ENCODE measurements at places on chromosomes 5 and 9.
A peak's percentile ranks its signal among the peaks of the same experiment; 100 is the strongest.

- DNase-seq = no peak
These were observed 184.6 kb upstream of the MAP1B start for GRCh38 chr5:71922584-71923106.

GRCh38 chr5:43780586-43780985 lies 177.6 kb downstream of the NNT start:
- DNase-seq = no peak

DNA sequence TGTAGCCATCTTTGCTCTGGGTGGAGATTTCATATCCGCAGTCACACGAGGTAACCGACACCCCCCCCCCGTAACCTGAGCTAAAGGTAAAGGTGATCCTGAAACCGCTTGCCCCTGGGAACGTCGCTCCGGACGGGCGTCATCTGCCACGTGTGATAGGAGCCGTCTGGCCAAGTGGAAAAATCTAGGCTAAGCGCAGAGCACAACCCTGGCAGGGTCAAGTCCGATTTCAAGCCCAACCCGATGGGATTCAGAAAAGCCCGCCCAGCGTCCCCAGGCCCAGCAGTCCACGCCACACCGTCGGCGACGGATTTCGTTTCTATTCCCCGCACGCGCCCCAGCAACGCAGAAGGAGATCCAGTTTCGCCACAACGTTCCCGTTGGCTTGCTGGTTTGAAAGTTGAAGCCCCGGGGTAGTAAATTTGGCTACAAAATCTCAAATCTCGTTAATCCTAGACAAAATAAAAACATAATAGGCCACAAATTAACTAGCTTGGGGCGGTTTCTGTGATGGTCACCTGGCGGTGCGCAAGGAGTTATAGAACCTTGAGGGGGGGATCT lies 32.4 kb upstream of the NFIB start:
- no peak for DNase-seq

DNA sequence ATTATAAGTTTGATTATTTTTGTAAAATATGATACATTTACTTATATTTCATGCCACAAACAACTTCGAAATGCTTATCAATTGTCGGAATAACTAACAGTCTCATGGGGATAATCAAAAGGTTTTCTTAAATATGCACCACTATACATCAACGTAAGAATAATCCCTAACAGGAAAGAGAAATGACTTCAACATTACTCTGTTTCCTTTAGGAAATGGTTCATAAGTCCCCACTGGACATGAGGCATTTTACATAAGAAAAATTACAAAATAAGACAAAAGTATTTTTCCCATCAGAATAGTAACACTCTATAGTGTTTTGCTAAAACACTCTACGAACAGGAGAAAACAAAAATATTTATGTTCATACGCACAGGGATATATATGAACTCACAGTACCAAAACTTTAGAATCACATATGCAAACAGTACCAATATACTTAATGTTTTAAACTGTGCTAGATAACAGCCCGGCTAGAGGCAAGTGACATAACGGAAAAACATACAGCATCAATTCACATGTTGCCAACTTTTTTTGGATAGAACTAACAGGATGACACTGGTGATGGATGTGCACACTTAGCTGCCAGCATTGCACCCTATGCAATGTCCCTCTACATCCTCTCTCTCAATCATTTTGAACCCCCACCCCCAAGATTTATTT lies 120.5 kb downstream of the NFIB start:
- DNase-seq = no peak

- peak; percentile 66 for DNase-seq
These were observed 238.8 kb downstream of the ARHGAP26 start for GRCh38 chr5:143008809-143009521.

DNA sequence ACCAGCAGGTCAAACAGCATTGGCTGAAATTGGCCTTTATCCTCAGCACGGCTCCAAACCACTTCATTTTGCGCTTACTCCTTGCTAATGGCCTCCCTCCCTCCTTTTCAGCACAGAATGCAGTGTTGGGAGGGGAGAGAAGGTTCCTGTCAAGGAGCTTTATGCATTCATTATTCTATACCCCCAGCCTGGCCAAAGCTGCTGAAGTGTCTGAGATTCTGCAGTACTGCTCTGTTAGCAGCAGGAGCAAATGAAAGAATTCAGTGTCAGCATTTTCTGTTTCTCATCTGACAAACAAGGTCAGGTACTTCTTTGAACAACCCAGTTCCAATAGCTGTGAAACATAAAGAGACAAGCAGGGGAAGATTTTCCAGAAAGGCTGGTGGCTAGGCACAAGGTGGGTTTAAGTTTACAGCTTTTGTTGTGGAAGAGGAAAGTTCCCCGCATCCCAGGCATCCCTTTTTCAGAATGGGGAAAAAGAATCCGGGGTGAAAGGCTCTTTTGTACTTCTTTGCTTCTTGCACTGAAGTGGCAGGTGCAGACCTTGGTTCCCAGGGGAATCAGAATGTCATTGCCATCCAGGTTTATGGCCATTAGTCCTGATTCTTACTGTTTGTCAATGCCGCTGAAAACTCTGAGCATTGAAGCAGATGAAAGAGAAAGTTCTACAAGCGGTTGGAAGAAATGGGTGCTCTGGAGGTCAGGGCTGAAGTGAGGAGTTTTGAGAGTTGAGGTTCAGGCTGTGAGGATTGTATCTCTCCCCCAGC lies 109.3 kb upstream of the APC start:
- DNase-seq = no peak
